Stimulated activated CD4-positive, alpha-beta T cell treated with anti-CD3 and anti-CD28 coated beads, Interleukin-1b, Interleukin-23, amount 100 ng/mL, for 4 hours (primary cell): ENCODE measurements at places on chromosomes 1 and 21.

GRCh38 chr1:54980528-54981241 lies at the start of gene TMEM61:
TMEM61 (plus strand) TSS chr1:54980628; CDS start chr1:54981066, 438 bp downstream.
- DNase-seq: no peak

DNA sequence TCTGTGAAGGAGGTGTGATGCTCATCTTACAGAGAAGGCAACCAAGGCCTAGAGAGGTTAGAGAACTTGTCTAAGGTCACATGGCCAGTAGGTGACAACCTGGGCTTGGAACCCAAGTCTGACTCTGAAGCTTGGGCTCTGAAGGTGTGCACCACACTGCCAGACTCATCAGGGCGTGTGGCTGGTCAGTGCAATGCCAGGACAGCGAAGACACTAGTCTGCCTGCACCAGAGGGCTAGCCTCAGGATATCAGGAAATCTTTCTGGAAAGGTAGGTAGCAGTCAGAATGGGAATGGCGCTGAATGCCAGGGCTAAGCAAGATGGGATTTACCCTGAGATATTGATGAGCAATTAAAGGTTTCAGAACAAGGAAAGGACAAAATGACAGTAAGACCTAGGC lies 34.9 kb downstream of the ELK4 start:
- no peak for DNase-seq

GRCh38 chr1:95730986-95731385 lies 497.0 kb downstream of the RWDD3 start:
- DNase-seq: no peak

- DNase-seq: no peak
These were observed 2.4 kb upstream of the ELF3 start for GRCh38 chr1:202007805-202008489.

DNA sequence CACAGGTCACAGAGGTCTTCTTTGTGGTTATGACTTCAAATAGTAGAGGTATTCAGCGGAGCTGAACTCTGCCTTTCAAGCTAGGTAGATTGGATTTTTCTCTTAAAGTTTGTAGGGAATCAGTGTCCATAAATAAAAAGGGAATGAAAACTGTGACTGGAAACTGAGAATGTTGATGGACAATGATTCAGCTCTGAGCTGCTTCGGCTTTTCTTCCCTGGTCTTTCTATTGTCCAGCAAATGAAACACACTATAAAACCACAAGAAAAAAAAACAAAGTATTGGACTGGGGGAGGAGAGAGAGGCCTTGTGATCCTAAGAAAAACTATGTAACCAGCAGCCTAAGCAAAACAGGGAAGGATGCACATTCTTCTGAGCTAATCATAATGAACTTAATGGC lies 11.1 kb downstream of the TNNI3K start:
- no peak for DNase-seq

- no peak for DNase-seq
These were observed 200.8 kb upstream of the VAMP3 start for GRCh38 chr1:7570311-7570710.

DNA sequence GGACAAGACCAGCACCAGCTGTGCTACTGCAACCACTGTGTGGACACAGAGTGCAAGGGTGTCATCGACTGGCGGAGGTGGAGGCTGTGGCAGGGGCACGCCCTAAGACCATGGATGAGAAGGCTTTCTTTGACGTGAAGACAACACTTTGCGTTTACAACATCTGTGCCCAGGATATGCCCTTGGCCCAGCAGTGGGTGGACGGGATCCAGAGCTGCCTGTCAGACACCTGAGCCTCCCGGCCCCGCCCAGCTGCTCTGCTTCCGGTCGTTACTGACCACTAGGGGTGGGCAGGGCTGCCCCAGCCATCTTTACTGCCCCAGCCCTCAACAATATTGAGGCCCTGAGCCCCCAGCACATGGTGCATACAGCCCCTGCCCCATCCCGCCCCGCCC lies 21.4 kb upstream of the NPPB start:
- no peak for DNase-seq

DNA sequence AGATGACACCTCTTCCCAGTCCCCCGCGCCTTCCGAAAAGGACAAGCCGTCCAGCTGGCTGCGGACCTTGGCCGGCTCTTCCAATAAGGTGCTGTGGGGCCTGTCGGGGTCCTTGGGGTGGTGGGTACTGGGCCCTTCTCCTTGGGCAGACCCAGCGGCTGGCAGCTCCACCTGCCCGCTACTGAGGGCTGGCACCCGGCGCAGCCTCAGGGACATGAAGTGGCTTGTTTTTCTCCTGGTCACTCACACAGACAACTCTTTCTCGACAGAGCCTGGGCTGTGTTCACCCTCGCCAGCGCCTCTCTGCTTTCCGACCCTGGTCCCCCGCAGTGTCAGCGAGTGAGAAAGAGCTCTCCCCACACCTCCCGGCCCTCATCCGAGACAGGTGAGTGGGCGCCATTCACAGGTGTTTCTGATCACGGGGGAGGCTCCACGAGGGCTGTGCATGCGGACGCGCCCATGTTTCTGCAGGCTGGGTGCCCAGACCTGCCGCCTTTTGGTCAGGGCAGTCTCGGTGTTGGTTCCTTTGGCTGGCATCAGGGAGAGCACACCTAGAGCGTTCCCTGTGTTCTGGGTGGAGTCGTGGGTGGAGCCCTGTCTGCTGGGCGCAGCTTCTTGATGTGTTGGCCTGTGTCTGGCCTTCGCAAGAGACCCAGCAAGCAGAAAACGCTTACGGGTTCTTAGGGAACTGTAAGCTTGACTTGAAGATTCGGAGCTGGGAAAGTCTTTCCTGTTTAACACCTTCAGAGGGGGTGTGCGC lies 75.1 kb downstream of the SKI start:
- no peak for DNase-seq

GRCh38 chr1:71269818-71270217 lies 189.0 kb upstream of the ZRANB2 start:
- DNase-seq: no peak

GRCh38 chr1:238141353-238141752 lies 250.6 kb upstream of the ZP4 start:
- DNase-seq: no peak

- DNase-seq: no peak
These were observed 48.2 kb downstream of the SYT6 start for GRCh38 chr1:114105421-114105979.

GRCh38 chr1:197027359-197027758 lies 39.7 kb downstream of the F13B start:
- no peak for DNase-seq

DNA sequence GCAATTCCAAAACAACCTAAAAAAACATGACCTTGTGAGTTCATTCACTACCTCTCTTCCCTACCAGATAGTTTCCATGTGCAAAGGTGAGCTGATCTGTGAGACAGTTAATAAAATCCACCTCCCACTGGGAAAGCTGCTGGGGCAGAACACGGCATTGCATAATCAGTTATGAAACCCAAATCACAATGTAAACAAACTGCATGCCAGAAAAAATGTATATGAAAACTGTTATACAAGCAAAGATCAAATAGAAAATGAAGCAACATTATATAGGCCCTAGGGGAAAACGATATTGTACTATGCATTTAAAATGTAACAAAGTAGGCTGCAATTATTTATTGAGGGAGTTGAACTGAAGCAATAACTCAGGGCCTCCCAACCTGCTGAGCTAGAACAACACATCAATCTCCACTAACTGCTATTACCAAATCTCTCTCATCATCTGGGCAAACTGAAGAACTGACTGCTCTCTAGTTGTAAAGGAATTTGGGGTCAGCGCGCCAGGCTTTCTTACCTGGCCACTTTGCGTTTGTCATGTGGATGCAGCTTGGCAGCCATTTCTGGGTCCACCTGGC lies 31.0 kb downstream of the TRIT1 start:
- DNase-seq: no peak

DNA sequence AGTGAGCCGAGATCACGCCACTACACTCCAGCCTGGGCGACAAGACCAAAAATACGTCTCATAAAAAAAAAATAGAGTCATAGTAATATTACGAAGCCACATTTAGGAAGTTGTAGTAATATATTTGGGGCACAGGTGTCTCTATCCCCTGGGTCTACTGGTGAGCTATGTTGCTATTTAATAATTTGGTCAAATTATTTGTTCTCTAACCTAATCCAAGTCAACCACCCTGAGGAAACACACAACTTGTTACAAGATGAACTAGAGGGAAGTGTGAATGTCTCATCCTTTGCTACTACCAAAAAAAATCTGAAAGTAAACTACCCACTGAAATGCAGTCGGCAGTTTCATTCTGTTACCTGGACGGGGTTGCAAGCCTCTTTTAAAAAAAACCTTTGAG lies 35.3 kb downstream of the RGS8 start:
- DNase-seq: no peak

DNA sequence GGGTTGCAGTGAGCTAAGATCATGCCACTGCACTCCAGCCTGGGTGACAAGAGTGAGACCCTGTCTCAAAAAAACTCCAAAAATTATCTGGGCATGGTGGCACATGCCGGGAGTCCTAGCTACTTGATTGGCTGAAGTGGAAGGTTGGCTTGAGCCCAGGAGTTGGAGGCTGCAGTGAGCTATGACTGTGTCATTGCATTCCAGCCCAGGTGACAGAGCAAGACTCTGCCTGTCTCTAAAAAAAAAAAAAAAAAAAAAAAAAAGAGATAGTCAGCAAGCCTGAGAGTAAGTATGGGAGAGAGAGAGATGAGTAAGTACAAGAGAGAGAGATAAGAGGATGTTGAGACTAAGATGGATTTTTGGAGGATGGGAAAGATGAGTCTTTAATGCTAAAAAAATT lies 180.8 kb upstream of the CACYBP start:
- DNase-seq: no peak

- no peak for DNase-seq
These were observed 101.1 kb upstream of the HNRNPU start for GRCh38 chr1:244965185-244966030.

- no peak for DNase-seq
These were observed 1.2 kb downstream of the LRP8 start for GRCh38 chr1:53326598-53327181.

DNA sequence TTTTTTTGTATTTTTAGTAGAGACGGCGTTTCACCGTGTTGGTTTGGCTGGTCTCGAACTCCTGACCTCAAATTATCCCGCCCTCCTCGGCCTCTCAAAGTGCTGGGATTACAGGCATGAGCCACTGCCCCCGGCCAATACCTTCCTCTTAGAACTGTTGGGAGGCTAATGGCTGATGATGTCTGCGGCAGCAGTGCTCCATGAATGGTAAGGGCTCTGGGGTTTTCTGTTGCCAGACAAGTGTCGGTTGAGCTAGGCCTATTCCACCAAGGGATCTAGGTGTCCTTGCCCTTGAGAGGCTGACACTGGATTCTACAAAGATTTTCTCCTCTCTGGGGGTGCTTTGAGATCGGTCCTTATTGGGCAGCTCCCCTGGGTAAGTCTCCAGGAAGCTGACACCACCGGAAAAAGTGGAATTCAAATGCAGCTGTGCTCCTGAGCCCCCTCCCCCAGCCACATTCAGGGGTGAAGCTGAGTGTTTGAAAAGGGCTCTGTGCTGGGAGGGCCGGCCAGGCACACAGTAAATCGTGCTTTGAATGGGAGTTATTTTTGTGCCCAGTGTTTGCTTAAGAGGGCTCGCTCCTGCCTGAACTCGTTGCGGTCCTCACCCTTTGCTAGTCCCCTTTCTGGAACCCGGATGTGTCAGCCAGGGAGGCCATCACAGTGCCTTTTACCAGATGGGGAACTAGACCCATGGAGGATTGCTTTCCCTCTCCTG lies 5.2 kb downstream of the SOX13 start:
- no peak for DNase-seq

GRCh38 chr1:56106531-56107274 lies 472.7 kb downstream of the PLPP3 start:
- no peak for DNase-seq

- DNase-seq: no peak
These were observed 21.3 kb downstream of the TMCC2 start for GRCh38 chr1:205248793-205249601.

- DNase-seq: no peak
These were observed 67.2 kb downstream of the UBIAD1 start for GRCh38 chr1:11340233-11340632.

DNA sequence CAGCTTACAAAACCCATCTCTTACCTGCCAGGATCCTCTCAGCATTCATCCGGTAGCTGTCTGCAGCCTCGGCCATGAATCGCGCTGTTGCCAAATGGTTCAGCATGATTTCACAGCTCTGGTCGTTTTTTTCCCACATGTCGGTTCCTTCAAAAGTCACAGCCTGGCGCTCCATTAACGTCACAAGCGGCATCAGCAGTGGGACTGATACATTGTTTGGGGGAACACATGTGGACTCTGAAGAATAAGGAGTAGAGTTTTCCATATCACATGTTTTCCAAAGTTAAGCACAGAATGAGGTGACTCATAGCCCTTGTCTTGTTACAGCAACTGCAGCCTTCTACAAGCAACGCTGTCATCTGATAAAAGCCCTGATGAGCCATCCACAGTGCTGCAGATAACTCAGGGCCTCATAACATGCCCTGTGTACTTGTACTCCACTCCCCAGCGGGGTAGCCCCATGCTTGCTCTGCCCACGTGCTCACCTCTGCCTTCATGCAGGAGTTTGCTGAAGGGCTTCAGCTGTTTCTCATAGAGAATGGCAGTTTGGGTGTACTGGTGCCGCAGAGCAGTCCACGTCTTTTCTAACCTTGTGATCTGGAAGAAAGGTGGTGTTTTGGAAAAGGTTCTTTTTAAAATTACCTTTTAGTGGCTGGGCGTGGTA lies 114.2 kb downstream of the BCAR3 start:
- DNase-seq: no peak

GRCh38 chr1:111252786-111253185 lies 25.3 kb downstream of the CHI3L2 start:
- DNase-seq: no peak

GRCh38 chr1:17805869-17806684 lies 50.9 kb downstream of the ACTL8 start:
- DNase-seq: no peak

DNA sequence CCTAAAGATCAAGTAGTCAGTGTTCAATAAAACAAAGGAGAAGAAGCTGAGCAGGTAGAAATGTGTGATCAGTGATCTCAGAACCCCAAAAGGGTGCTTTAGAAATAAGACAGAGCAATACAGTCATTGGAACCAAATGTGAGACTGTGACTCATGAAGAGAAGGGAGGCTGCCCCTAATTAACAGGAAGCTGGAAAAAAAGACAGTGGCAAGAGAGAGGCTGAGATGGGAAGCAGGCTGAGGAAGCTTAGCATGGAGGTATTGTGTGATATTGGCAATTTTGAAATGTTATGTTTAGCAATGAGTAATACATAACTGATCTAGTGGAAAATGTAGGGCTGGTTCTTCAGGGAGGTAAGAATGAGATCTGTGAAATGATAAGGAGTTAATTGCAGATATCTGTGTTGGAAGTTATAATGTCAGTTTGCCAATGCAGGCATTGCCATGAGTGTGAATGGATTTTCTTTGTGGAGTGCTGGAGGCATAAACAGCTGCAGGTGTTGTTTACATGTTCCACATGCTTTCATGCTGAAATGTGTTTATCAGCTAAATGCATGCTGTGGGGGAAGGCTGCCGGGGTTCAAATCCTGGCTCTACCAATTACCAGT lies 90.6 kb upstream of the CACNA1E start:
- no peak for DNase-seq

DNA sequence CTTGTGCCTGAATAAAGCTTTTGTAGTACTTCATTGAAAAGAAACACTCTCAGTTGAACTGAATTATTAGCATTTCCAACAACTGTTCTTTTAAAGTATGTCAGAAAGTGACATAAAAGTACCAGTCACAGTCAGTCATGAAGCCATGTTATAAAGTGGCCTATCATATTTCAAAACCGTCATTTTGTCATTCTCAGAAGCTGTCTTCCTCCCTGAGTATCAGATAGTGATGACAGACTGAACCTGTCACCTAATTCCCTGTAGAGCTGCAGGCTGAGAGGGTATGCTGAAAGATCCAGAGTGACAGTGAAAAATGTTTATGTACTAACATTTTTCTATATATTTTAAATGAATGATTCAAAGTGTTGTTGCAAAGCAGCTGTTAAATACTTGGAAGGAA lies 1121.7 kb upstream of the PRMT6 start:
- no peak for DNase-seq
